ENCODE measurements at places on chromosomes 4 and X.

DNA sequence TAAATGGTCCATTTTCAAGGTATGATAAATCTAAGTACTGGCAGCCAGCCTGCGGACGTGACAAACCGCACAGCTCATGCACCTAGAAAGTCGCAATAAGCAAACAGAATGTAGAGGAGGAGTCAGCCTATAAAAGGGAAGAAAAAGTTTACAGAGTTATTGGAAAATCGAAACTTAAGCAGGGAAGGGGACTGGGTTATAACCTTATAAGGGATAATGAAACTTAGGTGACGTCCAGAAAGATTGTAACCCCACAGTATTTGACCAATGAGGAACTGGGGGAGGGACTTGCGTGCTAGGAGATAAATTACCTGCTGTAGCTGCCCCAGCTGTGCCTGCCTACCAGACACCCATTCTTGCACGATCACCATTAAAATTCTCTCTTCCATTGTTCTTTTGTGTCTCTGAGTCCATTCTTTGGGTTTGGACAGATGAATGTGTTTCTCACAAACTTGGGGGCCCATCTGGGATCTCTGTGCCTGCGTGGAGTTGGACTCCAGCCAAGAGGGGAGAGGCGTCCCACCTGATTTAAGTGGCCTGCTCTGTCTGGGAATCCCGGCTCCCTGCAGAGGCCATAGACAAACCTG is 61.0 kb downstream of the ZCCHC12 start:
- DNase-seq: no peak

DNA sequence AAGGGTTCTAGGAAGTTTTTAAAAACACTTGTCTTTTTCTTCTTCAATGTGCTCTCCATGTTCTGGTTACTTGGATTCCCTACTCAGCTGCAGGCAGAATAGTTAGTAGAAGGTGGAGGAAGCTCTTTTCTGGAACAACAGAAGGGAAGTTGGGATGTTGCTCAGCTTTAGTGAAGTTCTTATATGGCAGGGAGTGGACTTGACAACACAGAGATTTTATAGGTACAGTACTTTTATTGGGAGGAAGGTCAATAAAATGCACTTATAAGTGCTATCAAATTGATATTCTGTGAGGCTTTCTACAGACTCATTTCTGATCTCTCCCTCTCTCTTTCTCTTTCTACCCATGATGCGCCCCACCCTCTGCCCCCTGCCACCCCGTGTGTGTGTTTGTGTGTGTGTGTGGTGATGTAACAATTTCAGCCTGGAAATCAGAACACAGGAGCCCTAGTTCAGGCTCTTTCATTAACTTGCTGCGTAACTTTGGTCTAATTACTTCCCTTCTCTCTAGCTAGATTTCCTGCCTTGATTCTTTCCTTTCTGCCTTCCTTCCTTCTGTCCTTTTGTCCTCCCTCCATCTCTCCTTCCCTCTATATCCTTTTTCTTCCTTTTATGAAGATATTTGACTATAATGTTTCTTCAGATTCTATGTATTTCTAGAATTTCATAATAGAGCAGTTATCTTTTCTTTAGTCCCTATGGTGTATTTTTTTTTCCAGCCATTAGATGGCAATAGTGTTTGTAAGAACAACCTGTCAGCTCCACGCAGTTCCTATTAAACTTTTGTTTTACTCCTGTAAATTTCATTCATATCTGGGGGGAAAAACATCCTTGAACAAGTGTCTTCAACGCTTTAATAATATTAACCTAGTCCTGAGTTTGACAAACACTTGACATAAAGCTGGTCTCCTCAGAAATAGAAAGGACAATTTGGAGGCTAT is 37.1 kb downstream of the HEPH start:
- DNase-seq: no peak

DNA sequence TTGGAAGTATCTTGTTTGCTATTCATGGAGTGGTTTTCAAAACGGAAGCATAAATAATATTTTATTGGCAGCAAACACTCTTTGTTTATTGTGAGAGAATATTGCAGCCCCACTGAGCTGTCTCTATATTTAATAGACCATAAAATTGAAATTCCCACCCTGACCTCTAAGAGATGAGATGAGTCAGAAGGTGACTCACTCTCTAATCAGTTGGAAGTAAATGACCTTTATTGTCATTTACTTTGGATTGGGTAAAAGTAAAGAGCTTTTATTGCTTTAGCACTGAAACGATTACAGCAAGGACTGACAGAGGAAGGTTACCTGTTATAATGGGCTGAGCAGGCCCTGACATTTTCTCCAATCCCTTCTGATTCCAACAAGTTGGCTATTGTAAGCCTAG is 55.0 kb downstream of the SYTL5 start:
- DNase-seq: no peak

- DNase-seq: no peak
Measured at GRCh38 chr4:129994715-129995114, 898.8 kb downstream of the C4orf33 start.

GRCh38 chrX:38929966-38930421 is 128.7 kb downstream of the MID1IP1 start:
- no peak for DNase-seq

GRCh38 chr4:137979938-137980337 is 262.2 kb downstream of the SLC7A11 start:
- DNase-seq: no peak

- no peak for DNase-seq
Measured at GRCh38 chr4:175813204-175813603, 1.1 kb upstream of the GPM6A start.

GRCh38 chrX:129984111-129984958 is 1.9 kb downstream of the BCORL1 start:
- DNase-seq: peak; percentile 73

GRCh38 chrX:100648458-100649417 is 4.7 kb downstream of the SRPX2 start:
- DNase-seq: no peak

- DNase-seq: no peak
Measured at GRCh38 chr4:55993994-55994663, 45.4 kb downstream of the CEP135 start.

DNA sequence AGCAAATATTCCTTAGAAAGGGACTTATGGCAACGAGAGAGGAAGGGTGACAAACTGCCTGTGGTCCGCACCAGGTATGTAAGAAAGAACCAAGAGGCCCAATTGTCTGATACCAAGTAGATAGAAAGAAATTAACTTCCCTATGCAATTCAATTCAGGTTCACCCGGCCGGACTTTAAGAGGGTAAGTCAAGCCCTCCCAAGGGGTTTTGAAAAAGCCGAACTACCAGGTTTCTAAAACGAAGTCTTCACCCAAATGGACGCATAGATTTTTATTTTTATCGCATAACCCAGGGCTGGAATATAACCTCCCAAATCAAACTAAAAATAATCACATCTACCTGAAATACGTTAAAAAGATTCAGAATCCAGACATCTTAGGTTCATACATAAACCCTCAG is 1.6 kb upstream of the MAB21L2 start:
- DNase-seq: no peak

DNA sequence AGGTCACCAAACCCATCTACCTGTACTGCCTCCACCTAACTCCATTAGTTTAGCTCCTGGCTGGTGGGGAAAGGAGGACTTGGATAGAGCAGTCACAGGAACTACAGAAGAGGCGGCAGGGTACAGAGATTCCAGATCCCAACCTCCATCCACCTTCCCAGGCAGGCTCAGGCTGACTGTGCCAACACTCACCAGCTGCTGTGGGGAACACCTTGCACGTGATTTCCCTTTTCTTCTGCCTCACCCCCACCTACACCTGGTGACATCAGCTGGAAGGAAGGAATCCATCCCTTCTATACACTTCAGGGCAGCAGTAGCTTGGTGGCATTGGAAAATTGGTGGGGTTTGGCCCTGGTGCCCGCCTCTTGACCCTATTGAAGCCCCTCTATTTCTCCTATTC is 41.5 kb downstream of the EFNB1 start:
- no peak for DNase-seq

- peak; percentile 36 for DNase-seq
Measured at GRCh38 chr4:7389101-7389701, 45.5 kb downstream of the PSAPL1 start.

- no peak for DNase-seq
Measured at GRCh38 chr4:109041463-109042360, 260.7 kb downstream of the COL25A1 start.

- no peak for DNase-seq
Measured at GRCh38 chrX:144730471-144730870, 516.8 kb upstream of the SPANXN1 start.

DNA sequence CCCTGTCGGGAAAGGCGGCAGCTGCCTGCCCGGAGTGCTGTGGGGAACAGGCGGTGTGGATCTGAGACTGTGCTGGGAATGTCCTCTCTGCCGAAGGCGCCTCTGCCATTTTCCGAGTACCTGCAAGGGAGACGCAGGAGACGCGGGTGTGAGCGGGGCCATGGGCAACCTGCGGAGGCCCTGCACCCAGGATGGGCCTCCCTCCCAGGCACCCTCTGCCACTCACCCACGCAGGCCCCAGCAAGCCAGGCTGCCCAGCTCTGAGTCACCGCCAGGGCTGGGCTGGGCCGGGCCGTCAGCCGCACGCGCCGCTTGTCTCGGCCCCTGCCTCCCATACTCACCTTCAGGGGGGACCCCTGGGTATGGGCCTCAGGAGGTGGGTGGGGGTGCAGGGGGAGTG is 3.5 kb upstream of the FGFR3 start:
- DNase-seq: no peak

- no peak for DNase-seq
Measured at GRCh38 chr4:62015043-62015739, 815.1 kb downstream of the ADGRL3 start.

- no peak for DNase-seq
Measured at GRCh38 chr4:4631150-4631549, 89.3 kb upstream of the STX18 start.

GRCh38 chr4:168293386-168293975 is 25.1 kb downstream of the DDX60 start:
- no peak for DNase-seq

- DNase-seq: no peak
Measured at GRCh38 chrX:138763761-138764160, 52.2 kb upstream of the FGF13 start.

- no peak for DNase-seq
Measured at GRCh38 chrX:128759177-128759576, 707.0 kb upstream of the ACTRT1 start.

GRCh38 chr4:110119337-110119736 is 79.1 kb downstream of the ELOVL6 start:
- no peak for DNase-seq

DNA sequence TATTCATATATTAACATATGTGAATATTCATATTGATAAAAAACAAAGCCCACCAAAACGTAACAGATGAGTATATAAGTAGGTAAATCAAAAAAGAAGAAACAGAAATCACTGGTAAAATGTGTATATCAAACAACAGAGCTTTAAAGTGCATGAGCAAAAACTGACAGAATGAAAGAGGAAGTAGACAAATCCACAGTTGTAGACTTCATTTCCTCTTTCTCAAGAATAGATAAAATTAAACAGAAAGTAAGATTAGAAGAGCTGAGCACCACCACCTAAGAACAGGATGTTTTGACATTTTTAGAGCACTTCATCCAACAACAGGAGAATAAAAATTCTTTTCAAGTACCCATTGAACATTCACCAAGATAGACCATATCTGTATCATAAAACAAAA is 64.6 kb downstream of the CNKSR2 start:
- DNase-seq: no peak

- no peak for DNase-seq
Measured at GRCh38 chrX:130555341-130555740, 153.6 kb downstream of the RBMX2 start.

- DNase-seq: no peak
Measured at GRCh38 chr4:150533673-150534072, 48.3 kb upstream of the MAB21L2 start.

DNA sequence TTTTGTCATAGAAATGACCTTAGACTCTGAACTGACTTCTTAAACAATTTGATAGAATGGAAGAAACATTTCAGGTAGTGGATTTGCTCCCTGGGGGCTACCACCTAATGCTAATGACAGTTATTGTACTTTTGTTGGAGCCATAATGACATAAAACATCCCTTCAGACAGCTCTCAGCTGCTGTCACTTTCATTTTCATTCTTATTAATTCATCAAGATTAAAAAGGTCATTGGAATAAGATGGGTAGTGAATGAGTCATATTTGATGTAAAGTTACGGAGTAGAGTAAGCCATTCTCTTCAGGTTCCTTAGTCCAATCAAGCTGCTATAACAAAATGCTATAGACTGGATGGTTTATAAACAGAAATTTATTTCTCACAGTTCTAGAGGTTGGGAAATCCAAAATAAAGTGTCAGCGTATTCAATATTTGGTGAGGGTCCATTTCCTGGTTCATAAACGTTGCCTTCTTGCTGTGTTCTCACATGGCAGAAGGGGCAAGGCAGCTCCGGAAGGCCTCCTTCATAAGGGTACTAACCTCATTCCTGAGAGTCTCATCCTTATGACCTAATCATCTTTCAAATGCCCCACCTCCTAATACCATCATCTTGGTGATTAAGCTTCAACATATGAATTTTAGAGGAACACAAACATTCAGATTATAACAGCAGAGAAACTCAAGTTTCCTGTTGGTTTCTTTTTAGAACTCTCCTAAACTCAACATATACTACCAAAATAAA is 268.5 kb downstream of the ARAP2 start:
- no peak for DNase-seq

GRCh38 chrX:45434231-45434630 is 233.6 kb upstream of the DIPK2B start:
- no peak for DNase-seq

GRCh38 chr4:60962286-60962685 is 237.8 kb upstream of the ADGRL3 start:
- DNase-seq: no peak

DNA sequence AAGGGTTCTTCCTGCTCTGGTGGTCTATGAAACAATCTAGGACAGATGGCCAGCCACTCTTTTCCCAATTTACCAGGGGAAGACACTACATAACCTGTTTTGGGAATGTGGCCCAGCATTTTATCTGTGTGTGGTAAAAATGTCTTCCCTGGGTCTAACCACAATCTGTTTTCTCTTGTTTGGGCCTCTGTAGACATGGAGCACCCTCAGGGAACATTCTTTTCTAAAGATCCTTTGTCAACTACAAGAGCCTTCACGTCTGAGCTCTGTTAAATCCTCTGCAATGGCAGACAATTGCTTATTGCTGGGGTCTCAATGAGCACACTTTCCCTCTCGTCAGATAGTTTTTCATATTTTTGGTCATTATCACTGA is 35.5 kb downstream of the PLAC1 start:
- DNase-seq: no peak
